Globus pallidus (tissue), 1 donor: ENCODE measurements at places on chromosomes 6 and 20.

- DNase-seq, result no peak
These were observed 392.9 kb downstream of the GJA1 start for GRCh38 chr6:121828146-121828886.

DNA sequence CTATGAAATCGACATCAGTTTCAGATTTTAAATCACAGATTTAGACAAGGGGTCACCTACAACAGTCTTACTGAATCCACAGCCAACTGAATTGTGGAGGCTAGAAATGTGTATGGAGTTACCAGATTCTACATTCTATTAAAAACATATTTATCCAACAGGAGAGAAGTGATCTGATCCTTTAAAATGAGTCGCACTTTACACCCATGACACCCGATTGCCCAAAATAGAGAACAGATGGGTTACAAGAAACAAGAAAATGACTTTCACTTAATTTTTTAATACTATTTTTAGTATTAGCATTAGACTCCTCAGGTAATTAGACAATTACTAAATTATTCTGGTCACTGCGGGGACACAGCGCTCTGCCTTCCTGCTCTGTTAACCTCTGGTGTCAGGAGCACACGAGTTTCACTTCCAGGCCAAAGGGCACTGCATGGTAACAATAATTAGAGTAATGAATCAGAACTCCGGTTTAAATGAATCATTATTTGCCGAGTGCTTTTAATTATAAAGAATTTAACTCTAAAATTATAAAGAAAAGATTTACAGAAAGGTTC, 108.6 kb downstream of the ATP9A start:
- DNase-seq, result no peak

DNA sequence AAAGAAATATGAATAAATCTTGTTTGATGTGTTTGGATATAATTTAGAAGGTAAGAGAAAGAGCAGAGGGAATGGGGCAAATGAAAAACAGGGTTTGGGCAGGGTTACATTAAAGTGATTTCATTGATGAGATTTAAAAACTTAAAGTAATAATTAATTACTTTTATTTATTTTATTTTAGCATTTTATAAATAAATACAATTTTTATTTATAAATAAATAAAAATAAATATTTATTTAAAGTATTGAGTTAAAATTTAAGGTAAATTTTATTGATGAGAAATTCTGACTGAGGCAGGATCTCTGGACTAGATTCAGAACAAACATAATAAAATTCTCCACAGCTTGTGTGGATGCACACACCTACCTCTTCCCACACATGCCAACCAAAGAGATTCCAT, 584.1 kb upstream of the BTBD3 start:
- no peak for DNase-seq

DNA sequence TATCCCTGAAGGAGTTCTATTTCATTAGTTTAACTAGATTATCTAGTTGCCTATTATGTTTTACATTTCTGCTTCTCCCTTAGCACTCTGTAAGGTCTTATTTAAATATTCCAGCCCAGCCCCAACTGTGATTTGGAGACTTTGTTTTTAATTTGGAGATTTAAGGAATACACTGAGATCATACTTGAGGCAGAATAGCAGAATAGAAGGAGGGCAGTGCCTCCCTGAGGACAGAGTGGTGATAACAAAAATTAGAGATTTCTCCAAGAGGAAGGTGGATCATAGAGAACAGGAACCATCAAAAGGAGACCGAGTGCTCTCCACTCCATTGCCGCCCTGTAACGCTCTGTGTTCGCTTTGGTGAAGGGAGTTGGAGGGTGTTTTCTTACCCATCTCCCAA, 14.8 kb upstream of the CD164 start:
- no peak for DNase-seq

DNA sequence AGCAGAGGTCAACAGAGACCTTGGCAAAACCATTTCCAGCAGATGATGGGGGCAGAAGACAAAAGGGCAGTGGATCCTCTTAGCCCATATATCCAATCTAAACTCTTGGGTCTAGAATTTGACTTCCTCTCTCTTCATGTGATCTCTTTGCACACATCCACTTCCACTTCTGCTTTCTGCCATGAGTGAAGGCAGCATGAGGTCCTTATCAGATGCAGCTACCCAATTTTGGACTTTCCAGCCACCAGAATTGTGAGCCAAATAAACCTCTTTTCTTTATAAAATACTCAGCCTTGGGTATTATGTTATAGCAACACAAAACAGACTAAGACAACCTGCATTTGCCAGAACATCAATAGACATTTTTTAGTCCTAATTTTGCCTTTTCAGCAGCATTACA, 191.6 kb downstream of the ADAT2 start:
- DNase-seq, result no peak

- peak; percentile 54 for DNase-seq
These were observed 153.0 kb downstream of the BCAS1 start for GRCh38 chr20:53917145-53918019.
